ENCODE measurements at places on chromosomes 1 and 21. TPM values are rescaled to one million over a fixed set of nuclear protein-coding genes. Genes with fewer than 3 reads are reported as not detected.
A peak's percentile ranks its signal among the peaks of the same experiment; 100 is the strongest.

DNA sequence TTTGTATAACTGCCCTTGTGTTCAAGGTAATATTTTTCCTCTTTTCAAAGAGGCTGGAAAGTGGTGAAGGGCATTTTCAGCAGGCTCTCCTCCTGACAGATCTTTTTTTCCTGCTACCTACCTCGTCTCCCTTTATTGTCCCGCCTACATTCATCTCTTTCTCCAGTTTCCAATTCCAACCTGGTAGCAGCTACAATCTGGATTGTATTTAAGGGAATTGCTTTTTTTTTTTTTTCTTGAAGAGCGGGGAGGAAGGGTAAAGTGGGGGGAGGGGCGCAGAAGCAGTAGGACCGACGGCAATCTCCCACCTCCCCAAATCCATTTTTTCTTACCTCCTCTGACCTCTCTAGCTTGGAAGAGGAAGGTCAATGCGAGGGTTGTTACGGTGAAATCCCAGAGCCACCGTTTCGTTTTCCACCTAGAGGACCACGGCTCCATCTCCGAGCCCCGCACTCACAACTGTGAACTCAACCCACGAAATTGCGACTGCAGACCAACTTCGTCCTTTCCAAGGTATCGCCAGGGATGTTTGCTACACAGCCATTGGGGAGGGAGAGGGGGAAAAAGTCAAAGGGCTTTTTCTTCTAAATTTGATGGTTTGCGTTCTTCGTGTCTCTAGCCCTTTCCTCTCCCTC, 464 bp downstream of the COL11A1 start:
- H3K27me3 ChIP-seq: no peaks in the 10 kb centered on the region
- H3K36me3 ChIP-seq: no peaks in the 10 kb centered on the region
- H3K4me3 ChIP-seq: peak overlapping the region; percentile 55
- no peak for DNase-seq

Gene HUNK
- 0.64 TPM for total RNA-seq

GRCh38 chr1:32878637-32879041, 7.7 kb upstream of the HPCA start:
- no peaks in the 10 kb centered on the region for H3K27me3 ChIP-seq
- no peak overlapping the region for H3K4me3 ChIP-seq
- H3K27ac ChIP-seq: no peak overlapping the region
- peaks cover 9% of the 10 kb centered on the region for H3K4me1 ChIP-seq

DNA sequence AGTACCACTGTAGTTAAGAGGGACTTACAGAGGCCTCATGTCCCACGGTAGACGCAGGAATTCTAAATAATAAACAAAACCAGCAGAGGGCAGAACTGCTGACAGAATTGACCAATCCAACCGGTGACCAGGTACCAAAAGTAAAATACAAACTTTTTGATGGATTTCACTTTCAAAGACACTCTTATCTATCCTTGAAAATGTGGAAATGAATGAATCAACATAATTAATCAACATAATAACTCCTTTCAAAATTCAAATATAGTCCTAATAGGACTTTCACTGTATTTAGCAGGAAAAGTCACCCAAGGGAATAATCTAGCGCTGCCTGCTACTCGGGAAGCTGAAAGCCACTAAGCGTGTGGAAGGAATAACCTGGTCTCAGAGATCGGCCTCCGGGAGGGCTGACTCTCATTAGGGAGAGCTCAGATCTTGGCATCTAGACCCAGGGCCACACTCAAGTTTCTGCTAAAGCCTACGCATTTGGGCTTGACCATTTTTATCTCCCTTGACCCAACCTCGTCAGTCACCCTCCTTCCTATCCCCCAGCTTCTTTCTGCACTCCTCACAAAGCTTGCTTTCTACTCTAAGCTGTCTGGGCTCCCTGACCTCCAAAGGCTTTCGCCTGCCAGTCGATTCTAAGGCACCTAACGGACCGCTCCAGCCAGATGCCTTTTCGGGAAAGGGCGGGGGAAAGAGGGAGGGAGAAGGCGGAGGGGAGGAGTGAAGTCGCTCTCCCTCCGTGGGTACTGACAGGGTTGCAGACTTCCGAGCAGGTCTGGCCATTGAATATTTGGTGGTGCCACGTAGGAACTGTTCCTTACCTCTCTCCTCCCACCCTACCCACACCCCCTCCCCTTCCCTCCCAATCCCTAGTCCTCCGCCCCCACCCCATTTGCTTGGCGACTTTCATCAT, 1.6 kb downstream of the COL11A1 start:
- no peak for DNase-seq
- H3K36me3 ChIP-seq: no peaks in the 10 kb centered on the region
- no peaks in the 10 kb centered on the region for H3K4me1 ChIP-seq
- H3K27me3 ChIP-seq: no peaks in the 10 kb centered on the region
- peak overlapping the region; percentile 55 for H3K4me3 ChIP-seq
- no peak overlapping the region for H3K27ac ChIP-seq

Gene F13B
- not detected for total RNA-seq

GRCh38 chr1:34695580-34695979, 59.3 kb upstream of the GJB5 start:
- no peaks in the 10 kb centered on the region for H3K27me3 ChIP-seq
- DNase-seq: peak; percentile 38
- no peak overlapping the region for H3K27ac ChIP-seq
- H3K4me1 ChIP-seq: no peaks in the 10 kb centered on the region
- no peak overlapping the region for H3K4me3 ChIP-seq
- H3K36me3 ChIP-seq: no peaks in the 10 kb centered on the region

GRCh38 chr1:44237721-44238457, 24.6 kb downstream of the DMAP1 start:
- peak; percentile 72 for DNase-seq
- peaks cover 23% of the 10 kb centered on the region for H3K4me1 ChIP-seq
- H3K27me3 ChIP-seq: no peaks in the 10 kb centered on the region
- peak overlapping the region; percentile 30 for H3K4me3 ChIP-seq
- H3K27ac ChIP-seq: peak overlapping the region; percentile 84

Gene C2CD4D
- total RNA-seq: not detected

Gene FAM177B
- total RNA-seq: not detected

- no peaks in the 10 kb centered on the region for H3K27me3 ChIP-seq
- no peak overlapping the region for H3K27ac ChIP-seq
- H3K4me3 ChIP-seq: no peak overlapping the region
- peaks cover 6% of the 10 kb centered on the region for H3K4me1 ChIP-seq
Measured at GRCh38 chr1:224201383-224201782, 18.3 kb downstream of the DEGS1 start.

DNA sequence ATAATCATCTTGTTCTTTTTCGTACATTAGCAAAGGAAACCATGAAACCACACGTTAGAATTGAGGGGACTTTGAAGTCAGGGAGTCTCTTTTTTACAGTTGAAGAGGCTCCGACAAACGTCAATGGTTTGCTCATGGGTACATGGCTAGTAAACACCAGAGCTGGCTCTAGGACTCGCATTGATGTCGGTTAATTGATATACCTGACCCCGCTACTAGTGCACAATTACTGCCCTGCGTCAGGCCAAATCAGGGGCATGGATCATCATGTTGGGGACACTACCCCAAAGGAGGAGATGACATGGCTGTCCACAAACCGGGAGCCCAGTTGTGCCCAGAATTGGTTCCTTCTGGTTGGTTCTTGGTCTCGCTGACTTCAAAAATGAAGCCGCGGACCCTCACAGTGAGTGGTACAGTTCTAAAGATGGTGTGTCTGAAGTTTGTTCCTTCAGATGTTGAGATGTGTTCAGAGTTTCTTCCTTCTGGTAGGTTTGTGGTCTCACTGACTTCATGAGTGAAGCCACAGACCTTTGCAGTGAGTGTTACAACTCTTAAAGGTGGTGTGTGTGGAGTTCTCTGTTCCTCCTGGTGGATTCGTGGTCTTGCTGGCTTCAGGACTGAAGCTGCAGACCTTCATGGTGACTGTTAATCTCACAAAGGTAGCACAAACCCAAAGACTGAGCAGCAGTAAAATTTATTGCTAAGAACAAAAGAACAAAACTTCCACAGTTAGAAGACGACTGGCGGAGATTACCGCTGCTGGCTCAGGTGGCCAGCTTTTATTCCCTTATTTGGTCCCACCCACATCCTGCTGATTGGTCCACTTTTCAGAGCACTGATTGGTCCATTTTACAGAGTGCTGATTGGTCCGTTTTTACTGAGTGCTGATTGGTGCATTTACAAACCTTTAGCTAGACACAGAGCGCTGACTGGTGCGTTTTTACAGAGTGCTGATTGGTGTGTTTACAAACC, 126.9 kb upstream of the ERRFI1 start:
- H3K4me3 ChIP-seq: no peak overlapping the region
- no peaks in the 10 kb centered on the region for H3K36me3 ChIP-seq
- no peaks in the 10 kb centered on the region for H3K27me3 ChIP-seq
- no peaks in the 10 kb centered on the region for H3K4me1 ChIP-seq

Gene OR6K3
- not detected for total RNA-seq

DNA sequence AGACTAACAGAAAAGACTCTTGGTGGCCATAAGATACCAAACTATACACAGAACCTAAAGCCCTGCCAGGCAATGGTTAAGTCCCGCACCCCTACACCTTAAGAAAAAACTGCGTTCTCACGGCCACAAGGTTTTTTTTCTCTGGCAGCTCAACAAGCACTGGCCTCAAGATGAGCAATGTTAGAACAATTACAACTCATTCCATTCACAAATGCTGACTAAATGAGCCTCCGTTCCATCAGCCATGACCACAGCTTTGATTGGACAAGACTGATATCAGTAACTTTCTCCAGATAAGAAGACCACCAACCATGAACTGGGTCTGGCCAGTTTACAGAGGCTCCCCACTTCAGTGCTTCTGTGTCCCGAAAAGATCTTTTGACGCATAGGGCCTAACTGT, 31.9 kb downstream of the SEC16B start:
- no peaks in the 10 kb centered on the region for H3K27me3 ChIP-seq
- H3K4me3 ChIP-seq: no peak overlapping the region
- no peak overlapping the region for H3K27ac ChIP-seq
- no peak for DNase-seq

Gene PGLYRP3
- not detected for total RNA-seq

GRCh38 chr1:165408518-165408917, 36.4 kb downstream of the RXRG start:
- no peaks in the 10 kb centered on the region for H3K36me3 ChIP-seq
- H3K4me1 ChIP-seq: no peaks in the 10 kb centered on the region
- DNase-seq: peak; percentile 40
- H3K27me3 ChIP-seq: no peaks in the 10 kb centered on the region
- no peak overlapping the region for H3K4me3 ChIP-seq

- peak; percentile 91 for DNase-seq
- H3K4me1 ChIP-seq: peaks cover 47% of the 10 kb centered on the region
- H3K27me3 ChIP-seq: no peaks in the 10 kb centered on the region
- H3K36me3 ChIP-seq: no peaks in the 10 kb centered on the region
- H3K4me3 ChIP-seq: peak overlapping the region; percentile 32
Measured at GRCh38 chr1:17551755-17552234, 12.3 kb downstream of the ARHGEF10L start.

GRCh38 chr1:91872000-91872399, 14.0 kb downstream of the TGFBR3 start:
- H3K27me3 ChIP-seq: no peaks in the 10 kb centered on the region
- DNase-seq: no peak
- H3K4me1 ChIP-seq: no peaks in the 10 kb centered on the region
- H3K4me3 ChIP-seq: no peak overlapping the region
- no peak overlapping the region for H3K27ac ChIP-seq

- no peak for DNase-seq
- no peaks in the 10 kb centered on the region for H3K36me3 ChIP-seq
- H3K4me3 ChIP-seq: no peak overlapping the region
- H3K27ac ChIP-seq: no peak overlapping the region
- H3K27me3 ChIP-seq: no peaks in the 10 kb centered on the region
- H3K4me1 ChIP-seq: no peaks in the 10 kb centered on the region
Measured at GRCh38 chr1:101115112-101115511, 89.5 kb upstream of the DPH5 start.

Gene KIF21B
- total RNA-seq: 10.2 TPM

Gene IFNLR1
- 0.32 TPM for total RNA-seq

Gene CD53
- 18.7 TPM for total RNA-seq

- no peak overlapping the region for H3K4me3 ChIP-seq
- H3K4me1 ChIP-seq: no peaks in the 10 kb centered on the region
- no peaks in the 10 kb centered on the region for H3K36me3 ChIP-seq
- no peak for DNase-seq
Measured at GRCh38 chr1:151809290-151809984, 4.2 kb upstream of the LINGO4 start.

DNA sequence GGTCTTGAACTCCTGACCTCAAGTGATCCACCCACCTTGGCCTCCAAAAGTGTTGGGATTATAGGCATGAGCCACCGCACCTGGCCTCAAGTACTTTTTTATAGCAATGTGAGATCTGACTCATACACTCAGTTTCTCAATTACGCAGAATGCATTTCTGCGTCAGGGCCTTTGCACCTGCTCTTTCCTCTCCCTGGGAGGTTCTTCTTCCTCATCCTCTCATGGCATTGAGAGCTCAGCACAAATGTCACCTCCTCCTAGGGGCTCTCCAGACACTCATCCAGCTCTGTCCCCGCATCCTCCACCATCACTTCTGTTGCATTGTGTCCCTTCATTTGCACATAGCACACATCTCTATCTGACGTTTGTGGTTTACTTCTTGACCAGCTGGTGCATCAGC, 418.8 kb downstream of the PTPRU start:
- H3K27me3 ChIP-seq: no peaks in the 10 kb centered on the region
- no peak overlapping the region for H3K27ac ChIP-seq

DNA sequence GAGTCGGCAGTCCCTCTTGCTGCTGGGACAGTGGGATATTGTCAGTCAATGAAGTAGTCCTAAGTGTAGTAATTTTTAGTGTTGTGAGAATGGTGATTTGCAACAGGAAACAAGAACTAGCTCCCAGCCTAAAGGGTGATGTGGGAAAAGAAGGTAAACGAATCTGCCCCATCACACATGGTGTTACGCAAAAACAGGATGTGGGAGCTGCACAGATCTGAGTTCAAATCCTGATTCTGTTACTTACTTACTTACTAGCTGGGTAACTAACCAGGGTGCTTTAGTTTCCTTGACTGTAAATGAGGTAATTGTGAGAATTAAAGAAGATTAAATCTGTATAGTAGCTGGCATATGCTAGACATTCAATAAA, 22.3 kb downstream of the NAV1 start:
- no peaks in the 10 kb centered on the region for H3K4me1 ChIP-seq
- no peak overlapping the region for H3K4me3 ChIP-seq
- no peaks in the 10 kb centered on the region for H3K27me3 ChIP-seq
- no peaks in the 10 kb centered on the region for H3K36me3 ChIP-seq
- no peak for DNase-seq

Gene SH2D5
- total RNA-seq: not detected

Data from ascending aorta (tissue), 2 donors.